ENCODE measurements at places on chromosomes 3 and 15. TPM values are rescaled to one million over a fixed set of nuclear protein-coding genes. Genes with fewer than 3 reads are reported as not detected.

GRCh38 chr15:72136170-72137051 lies 18.2 kb downstream of the SENP8 start:
- no peak overlapping the region for H3K4me3 ChIP-seq
- H3K27ac ChIP-seq: no peak overlapping the region
- peaks cover 8% of the 10 kb centered on the region for H3K36me3 ChIP-seq
- DNase-seq: no peak

- H3K36me3 ChIP-seq: no peaks in the 10 kb centered on the region
- H3K27me3 ChIP-seq: no peaks in the 10 kb centered on the region
- no peaks in the 10 kb centered on the region for H3K4me1 ChIP-seq
- no peak overlapping the region for H3K27ac ChIP-seq
- no peak overlapping the region for H3K4me3 ChIP-seq
- DNase-seq: no peak
Measured at GRCh38 chr3:70811880-70812279, 499.4 kb upstream of the MDFIC2 start.

GRCh38 chr3:18134386-18135059 lies 290.6 kb downstream of the SATB1 start:
- no peaks in the 10 kb centered on the region for H3K27me3 ChIP-seq
- H3K4me3 ChIP-seq: peak overlapping the region; percentile 7
- no peak for DNase-seq
- peaks cover 4% of the 10 kb centered on the region for H3K36me3 ChIP-seq
- peaks cover 7% of the 10 kb centered on the region for H3K4me1 ChIP-seq

GRCh38 chr3:54251705-54252104 lies 129.4 kb downstream of the CACNA2D3 start:
- DNase-seq: no peak
- no peak overlapping the region for H3K27ac ChIP-seq
- peaks cover 5% of the 10 kb centered on the region for H3K4me1 ChIP-seq
- H3K36me3 ChIP-seq: no peaks in the 10 kb centered on the region

GRCh38 chr3:62201438-62202035 lies 171.8 kb downstream of the FEZF2 start:
- H3K27me3 ChIP-seq: no peaks in the 10 kb centered on the region
- no peak overlapping the region for H3K4me3 ChIP-seq
- H3K4me1 ChIP-seq: no peaks in the 10 kb centered on the region
- DNase-seq: no peak
- no peak overlapping the region for H3K27ac ChIP-seq

DNA sequence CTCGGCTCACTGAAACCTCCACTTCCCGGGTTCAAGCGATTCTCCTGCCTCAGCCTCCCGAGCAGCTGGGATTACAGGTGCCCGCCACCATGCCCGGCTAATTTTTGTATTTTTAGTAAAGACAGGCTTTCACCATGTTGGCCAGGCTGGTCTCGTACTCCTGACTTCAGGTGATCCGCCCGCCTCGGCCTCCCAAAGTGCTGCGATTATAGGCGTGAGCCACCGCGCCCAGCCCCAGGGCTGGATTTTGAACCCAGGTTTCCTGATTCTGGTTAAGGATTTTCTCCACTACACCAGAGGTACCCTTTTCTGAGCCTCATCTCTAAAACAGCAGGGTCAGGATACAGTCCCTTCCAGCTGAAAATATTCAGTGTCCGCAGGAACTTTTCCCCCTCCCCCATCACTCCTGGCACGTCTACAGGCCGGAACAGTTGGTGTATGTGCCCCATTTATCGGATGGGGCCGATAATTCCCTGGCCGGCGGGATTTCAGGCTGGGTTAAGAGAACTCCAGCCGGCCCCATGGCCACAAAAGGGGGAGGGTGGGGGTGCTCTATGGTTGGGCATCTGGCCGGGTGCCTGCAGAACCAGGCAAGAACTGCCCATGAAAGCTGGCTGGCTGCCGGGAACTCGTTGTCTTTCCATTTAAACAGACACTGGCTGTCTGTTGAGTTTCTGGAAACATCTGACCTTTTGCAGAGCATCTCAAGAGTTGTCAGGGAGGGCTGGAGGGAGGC lies 26.8 kb upstream of the SEMA4B start:
- no peak overlapping the region for H3K4me3 ChIP-seq
- H3K27ac ChIP-seq: no peak overlapping the region
- no peaks in the 10 kb centered on the region for H3K36me3 ChIP-seq
- H3K4me1 ChIP-seq: no peaks in the 10 kb centered on the region

- peaks cover 23% of the 10 kb centered on the region for H3K4me1 ChIP-seq
- no peak for DNase-seq
- no peaks in the 10 kb centered on the region for H3K27me3 ChIP-seq
- H3K36me3 ChIP-seq: peaks cover under 1% of the 10 kb centered on the region
Measured at GRCh38 chr3:48026951-48027908, 11.0 kb upstream of the MAP4 start.

DNA sequence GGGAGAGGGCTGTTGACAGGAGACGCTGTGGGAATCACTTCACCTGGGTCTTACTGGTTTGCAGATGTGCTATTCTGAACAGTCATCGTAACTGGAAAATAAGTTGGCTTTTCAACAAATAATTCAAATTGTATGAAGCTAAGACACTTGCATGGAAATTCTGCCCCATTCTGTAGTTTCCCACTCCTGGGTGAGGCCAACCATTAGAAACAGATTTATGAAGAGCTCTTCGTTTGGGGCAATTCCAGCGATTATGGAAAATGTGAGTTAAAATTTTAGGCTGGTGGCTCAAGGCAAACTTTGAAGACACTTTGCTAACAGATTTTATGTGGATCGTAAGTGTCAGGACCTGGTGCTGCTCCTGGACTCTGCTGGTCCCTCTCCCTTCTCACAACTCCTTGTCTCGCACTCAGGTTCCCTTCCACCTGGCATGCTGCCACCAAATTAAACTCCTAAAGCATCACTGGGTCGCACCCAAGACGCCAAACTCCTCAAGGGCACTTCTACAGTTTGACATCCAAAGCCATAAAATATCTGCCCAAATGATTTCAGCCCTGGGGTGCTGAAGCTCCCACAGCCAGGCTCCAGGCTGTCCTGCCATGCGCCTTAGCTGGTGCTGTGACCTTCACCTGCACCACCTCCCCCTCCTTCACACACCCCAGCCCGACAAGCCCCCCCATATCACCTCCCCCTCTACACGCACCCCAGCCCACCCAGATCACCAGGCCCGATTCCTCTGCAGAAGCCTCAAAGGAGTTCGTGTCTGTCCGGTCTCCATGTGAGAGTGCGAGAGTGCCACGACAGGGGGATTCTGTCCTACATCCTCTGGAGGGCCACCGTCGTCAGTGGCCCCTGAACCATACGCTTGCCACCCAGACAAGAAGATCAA lies 138.4 kb downstream of the NSMCE3 start:
- H3K4me3 ChIP-seq: no peak overlapping the region
- no peak for DNase-seq
- H3K4me1 ChIP-seq: peaks cover 21% of the 10 kb centered on the region
- H3K36me3 ChIP-seq: no peaks in the 10 kb centered on the region
- no peak overlapping the region for H3K27ac ChIP-seq

Gene COL6A6
- total RNA-seq: 6.3 TPM

Gene SLC35G2
- 3.7 TPM for total RNA-seq

Gene NEK10
- total RNA-seq: 1.4 TPM

DNA sequence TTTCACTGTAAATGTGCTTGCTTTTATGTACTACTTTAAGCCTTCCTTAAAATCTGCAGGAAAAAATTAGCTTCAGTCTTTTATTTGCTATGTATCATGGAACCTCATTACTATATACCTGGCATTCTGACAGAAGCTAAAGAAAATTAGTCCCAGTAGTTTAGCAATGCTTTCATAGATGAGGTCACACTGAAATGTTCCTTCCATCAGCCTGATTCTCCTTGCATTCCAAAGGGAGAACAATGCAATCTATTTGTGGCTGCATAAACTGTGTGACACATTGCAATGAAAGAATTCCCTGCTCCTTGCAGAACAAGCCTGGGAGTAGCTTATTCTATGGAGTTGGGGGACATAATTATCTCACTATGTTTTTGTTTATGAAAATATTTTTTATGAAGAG lies 691.5 kb upstream of the ARPP21 start:
- H3K4me3 ChIP-seq: no peak overlapping the region
- no peaks in the 10 kb centered on the region for H3K36me3 ChIP-seq
- DNase-seq: no peak
- H3K27me3 ChIP-seq: no peaks in the 10 kb centered on the region
- no peaks in the 10 kb centered on the region for H3K4me1 ChIP-seq
- no peak overlapping the region for H3K27ac ChIP-seq

DNA sequence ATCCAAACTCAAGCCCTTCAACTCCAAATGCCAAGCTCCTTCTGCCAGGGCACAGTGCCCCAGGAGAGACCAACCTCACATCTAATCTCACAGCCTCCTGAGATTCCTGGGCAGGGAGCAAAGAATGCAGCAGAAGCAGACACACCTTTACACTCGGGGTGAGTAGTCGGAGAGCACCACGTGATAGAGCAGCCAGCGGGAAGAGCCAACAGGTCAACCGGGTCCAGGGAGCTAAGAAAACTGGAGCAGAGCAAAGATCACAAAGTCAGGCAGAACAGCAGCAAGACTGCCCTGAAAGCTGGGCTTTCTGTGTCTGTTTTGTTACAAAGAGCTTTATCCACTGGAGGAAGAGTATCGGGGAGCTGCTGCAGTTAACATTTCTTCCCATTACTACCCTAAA lies 4.2 kb downstream of the B3GALNT1 start:
- peaks cover 12% of the 10 kb centered on the region for H3K4me1 ChIP-seq
- H3K27ac ChIP-seq: no peak overlapping the region
- H3K36me3 ChIP-seq: peaks cover 33% of the 10 kb centered on the region
- no peak for DNase-seq
- no peak overlapping the region for H3K4me3 ChIP-seq
- H3K27me3 ChIP-seq: peaks cover 31% of the 10 kb centered on the region

Gene ANKRD34C
- not detected for total RNA-seq

DNA sequence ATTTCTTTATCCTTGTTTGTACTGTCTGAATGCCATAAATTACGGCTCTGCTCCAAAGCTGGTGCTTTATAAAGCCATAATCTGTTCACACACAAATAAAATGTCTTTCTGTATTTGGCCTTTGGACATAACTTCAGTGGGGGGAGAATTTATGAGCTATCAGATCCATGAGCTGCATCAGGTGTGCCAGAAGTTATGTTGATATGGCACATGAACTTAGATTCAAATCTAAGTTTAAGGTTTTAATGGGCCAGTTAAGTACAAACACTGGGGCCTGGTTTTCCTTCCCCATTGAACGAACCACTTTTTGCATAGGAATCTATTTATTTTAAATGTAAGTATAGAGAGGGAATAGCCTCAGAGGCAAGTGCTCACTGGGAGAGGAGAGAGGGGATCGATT lies 239.9 kb downstream of the NFKBIZ start:
- no peak overlapping the region for H3K4me3 ChIP-seq
- no peak overlapping the region for H3K27ac ChIP-seq
- DNase-seq: no peak
- H3K4me1 ChIP-seq: peaks cover 16% of the 10 kb centered on the region
- no peaks in the 10 kb centered on the region for H3K36me3 ChIP-seq
- no peaks in the 10 kb centered on the region for H3K27me3 ChIP-seq

GRCh38 chr3:128945041-128945877 lies 48.6 kb downstream of the CFAP92 start:
- no peak overlapping the region for H3K27ac ChIP-seq
- DNase-seq: peak; percentile 56
- peaks cover 3% of the 10 kb centered on the region for H3K27me3 ChIP-seq
- no peak overlapping the region for H3K4me3 ChIP-seq
- no peaks in the 10 kb centered on the region for H3K4me1 ChIP-seq

- no peak overlapping the region for H3K4me3 ChIP-seq
- no peaks in the 10 kb centered on the region for H3K36me3 ChIP-seq
- no peak for DNase-seq
- no peak overlapping the region for H3K27ac ChIP-seq
- peaks cover 32% of the 10 kb centered on the region for H3K4me1 ChIP-seq
Measured at GRCh38 chr3:194043516-194043915, 92.4 kb upstream of the HES1 start.

- no peaks in the 10 kb centered on the region for H3K4me1 ChIP-seq
- H3K27ac ChIP-seq: no peak overlapping the region
- H3K27me3 ChIP-seq: no peaks in the 10 kb centered on the region
- H3K36me3 ChIP-seq: no peaks in the 10 kb centered on the region
- H3K4me3 ChIP-seq: no peak overlapping the region
Measured at GRCh38 chr3:103873021-103873420, 1438.2 kb downstream of the ZPLD1 start.

- no peak overlapping the region for H3K27ac ChIP-seq
- H3K4me1 ChIP-seq: no peaks in the 10 kb centered on the region
- H3K4me3 ChIP-seq: no peak overlapping the region
- no peak for DNase-seq
Measured at GRCh38 chr3:153621953-153622352, 459.9 kb downstream of the RAP2B start.

GRCh38 chr15:27336676-27337075 lies 365.7 kb downstream of the GABRG3 start:
- no peak for DNase-seq
- no peaks in the 10 kb centered on the region for H3K36me3 ChIP-seq
- H3K27me3 ChIP-seq: no peaks in the 10 kb centered on the region
- H3K4me1 ChIP-seq: no peaks in the 10 kb centered on the region
- no peak overlapping the region for H3K27ac ChIP-seq
- H3K4me3 ChIP-seq: no peak overlapping the region

DNA sequence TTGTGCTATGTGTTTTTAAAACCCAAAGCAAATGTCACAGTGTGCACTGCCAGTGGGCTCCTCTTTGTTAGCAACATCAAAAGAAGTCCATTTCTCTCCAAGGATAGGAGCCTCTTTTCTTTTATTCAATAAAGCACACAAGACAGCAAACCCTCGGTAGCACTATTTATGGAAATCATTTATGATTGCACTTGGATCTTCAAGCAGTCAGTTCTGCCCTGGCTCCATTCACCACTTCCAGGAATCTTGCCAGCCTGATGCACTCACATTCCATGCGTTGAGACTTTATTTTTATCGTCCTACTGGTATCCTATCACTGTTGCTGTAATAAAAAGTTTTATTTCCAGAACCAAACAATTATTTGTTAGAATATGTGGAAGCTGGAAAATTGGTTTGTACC lies 412.1 kb downstream of the TBL1XR1 start:
- no peak overlapping the region for H3K4me3 ChIP-seq
- no peak for DNase-seq
- no peaks in the 10 kb centered on the region for H3K4me1 ChIP-seq
- H3K27ac ChIP-seq: no peak overlapping the region

DNA sequence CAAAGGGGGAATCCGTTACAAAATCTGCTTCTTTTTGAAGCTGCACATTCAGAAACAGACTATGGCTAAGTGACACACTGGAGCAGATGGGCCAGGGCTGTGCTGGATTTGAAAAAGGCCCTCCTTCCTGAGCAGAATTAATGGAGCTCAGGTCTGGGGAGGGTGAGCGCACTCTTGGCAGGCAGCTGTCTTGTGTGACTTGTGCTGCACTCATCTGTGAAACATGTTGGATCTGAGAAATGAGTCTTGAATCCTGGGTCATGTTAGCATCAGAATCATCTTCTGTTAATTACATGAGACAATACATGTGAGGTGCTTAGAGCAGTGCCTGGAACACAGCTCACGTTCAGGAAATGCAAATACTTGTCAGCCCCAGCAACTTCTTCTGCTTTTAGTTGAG lies 219.6 kb downstream of the THSD4 start:
- no peak overlapping the region for H3K27ac ChIP-seq
- no peaks in the 10 kb centered on the region for H3K27me3 ChIP-seq
- DNase-seq: no peak
- H3K4me3 ChIP-seq: no peak overlapping the region

Gene SCN11A
- total RNA-seq: 1.4 TPM

Measured in type B pancreatic cell (in vitro differentiated cells).